ENCODE measurements at places on chromosomes 7 and 10.

GRCh38 chr7:158809596-158809995 is 19.7 kb downstream of the ESYT2 start:
- peak; percentile 73 for DNase-seq

DNA sequence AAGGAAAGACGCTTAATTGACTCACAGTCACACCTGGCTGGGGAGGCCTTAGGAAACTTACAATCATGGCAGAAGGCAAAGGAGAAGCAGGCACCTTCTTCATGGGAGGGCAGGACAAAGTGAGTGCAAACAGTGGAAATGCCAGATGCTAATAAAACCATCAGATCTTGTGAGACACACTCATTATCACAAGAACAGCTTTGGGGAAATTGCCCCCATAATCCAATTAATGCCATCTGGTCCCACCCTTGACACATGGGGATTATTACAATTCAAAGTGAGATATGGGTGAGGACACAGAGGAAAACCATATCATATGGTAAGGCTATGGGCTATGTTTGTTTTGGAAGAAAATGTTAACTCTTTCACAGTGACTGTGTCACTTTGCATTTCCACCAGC is 1272.5 kb upstream of the CELF2 start:
- no peak for DNase-seq

DNA sequence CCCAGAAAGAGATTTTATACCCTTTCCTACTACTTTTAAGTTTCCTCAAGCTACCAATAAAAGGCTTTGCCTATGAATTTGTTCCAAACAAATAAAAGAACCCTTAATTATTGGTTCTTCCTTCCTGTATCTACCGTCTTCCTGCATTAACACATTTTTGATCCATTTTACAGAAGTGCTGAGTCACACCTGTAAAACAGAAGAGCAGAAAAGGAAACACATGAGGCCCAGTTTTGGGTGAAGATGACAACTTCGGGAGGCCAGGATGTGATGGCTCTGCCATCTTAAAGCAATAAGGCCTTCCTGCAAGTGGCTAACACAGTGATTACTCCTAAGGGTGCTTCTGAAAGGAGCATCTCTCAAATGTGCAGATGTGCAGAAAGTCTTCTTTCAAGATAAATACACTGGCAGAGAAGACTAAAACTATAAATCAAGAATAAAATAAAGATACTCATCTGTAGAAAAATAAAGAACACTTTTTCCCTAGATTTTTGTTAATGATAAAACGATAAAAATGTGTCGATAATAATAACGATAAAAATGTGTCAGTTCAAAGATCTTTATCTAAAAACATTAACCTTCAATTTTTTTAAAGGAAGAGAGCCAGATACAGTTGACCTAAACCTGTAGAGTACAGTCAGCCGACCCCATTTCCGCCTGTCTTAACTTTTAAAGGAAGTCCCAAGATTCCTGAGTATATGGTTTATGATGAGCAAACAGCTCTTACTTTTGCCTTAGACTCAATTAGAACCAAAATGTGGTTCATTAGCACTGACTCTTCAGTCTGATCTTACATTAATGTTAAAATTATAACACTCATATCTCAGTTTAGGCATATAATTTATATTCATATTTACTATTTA is 108.6 kb downstream of the UBE2H start:
- DNase-seq, result peak; percentile 66

DNA sequence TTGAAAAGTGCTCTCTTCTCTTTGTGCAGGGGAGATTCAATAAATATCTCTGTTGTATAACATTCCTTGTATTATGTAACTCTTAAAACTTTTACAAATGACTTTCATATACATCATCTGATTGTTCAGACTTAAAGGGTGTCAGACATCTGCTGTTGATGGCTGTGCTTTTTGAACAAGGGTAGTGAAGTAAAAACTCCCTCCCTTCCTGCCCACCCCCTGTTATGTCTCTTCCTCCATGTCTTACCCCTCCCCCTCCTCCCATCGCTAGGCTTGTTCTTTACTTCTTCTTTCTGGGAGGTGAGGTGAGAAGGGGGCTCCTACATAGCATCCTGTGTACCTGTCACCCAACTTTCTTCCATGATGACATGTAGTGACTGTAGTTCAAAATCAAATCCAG is 23.4 kb upstream of the ABCB4 start:
- DNase-seq, result peak; percentile 17

DNA sequence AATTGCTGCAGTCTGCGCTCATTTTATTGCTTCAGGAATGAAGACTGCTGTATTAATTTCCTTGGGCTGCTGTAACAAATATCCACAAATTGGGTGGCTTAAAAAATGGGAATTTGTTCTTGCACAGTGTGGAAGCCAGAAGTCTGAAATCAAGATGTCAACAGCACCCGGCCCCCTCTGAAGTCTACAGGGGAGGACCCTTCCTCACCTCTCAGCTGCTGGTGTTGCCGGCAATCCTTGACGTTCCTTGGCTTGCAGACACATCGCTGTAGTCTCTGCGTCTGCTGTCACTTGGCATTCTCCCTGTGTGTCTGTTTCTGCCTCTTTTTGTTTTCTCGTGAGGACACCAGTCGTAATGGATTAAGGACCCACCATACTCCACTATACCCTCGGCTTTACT is 166.2 kb downstream of the PTPN20 start:
- DNase-seq, result no peak

GRCh38 chr7:137890449-137890921 is 43.7 kb upstream of the DGKI start:
- DNase-seq, result no peak
